ENCODE measurements at places on chromosomes 11 and 22. TPM values are rescaled to one million over a fixed set of nuclear protein-coding genes. Genes with fewer than 3 reads are reported as not detected.

DNA sequence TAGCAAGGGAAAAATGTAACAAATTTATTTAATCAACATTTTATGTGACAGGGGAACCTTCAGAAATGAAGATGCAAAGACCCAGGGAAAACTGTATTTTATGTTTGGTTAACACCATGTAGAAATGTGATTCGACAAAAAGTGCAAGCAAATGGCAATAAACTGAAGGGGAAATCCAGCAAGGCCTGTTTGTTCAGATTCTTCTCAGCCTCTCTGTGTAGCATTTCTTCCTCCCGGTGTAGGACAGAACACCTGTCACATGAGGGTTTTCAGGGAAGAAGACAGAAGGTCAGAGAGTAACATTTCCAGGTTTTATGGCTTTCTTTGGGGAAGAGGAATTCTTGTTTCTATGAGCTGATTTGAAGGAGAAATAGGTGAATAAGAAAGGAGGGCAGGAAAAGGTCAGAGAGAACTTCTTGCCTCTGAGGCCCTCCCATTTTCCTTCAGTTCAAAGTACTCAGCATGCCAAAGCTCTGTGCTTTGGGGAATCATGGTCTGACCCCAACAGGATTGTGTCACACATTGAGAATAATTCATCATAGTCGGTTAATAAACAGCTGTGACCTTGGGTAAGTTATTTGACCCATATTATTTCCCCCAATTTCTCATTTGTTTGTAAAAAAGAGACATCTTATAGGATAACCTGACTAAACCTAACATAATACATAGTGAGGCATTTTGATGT, 45.5 kb upstream of the ME3 start:
- DNase-seq: no peak

DNA sequence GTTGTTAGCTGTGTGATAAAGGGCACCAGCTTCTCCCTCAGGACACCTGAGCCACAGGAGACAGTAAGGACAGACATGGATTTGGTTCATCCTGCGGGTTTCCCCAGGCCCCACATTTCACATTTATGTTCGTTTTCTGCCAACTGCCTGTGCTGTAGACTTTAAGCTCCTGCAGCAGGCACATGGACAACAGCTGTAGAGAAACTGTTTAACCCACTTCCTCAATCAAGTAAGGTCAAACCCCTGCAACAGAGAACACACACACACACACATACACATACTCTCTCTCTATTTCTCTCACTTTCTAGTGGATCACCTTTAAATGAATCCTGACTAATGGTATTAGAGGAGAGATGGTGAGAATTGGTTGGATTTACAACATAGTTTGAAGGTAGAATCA, 90.7 kb downstream of the C11orf87 start:
- no peak for DNase-seq

- no peak for DNase-seq
Measured at GRCh38 chr22:27626675-27627443, 174.7 kb downstream of the MN1 start.

- DNase-seq: no peak
Measured at GRCh38 chr11:3156282-3156660, 8.8 kb downstream of the OSBPL5 start.

DNA sequence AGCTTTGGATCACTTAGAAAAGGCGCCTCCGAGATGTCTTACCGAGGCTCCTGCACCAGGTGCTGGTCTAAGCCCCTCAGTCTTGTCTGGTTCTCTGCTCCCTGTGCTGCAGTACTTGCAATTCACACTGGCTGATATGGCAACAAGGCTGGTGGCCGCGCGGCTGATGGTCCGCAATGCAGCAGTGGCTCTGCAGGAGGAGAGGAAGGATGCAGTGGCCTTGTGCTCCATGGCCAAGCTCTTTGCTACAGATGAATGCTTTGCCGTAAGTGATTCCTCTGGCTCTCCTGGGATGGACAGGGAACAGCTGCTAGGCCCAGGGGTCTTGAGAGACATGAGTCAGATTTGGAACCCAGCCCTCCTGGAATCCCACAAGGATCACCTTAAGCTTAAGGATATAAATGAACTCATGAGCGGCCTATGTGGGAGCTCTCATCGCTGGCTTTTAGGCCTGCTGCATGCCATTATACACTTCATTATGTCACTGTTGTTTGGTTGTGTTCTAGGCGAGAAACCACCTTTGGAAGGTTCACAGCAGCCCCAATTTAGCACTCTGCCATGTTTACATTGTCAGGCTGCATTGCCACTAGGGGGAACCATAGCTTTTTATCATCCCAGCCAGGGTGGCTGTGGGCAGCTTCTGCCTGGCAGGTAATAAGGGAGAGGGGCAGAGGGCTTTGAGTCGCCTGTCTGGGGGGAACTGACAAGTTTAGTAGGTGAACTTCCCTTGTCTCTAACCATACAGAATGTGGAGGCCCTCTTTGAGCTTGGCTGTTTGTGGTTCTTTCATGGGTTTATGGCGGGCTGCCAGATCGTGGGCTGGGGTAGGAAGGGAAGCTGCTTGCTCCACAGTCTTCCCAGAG, 8.5 kb downstream of the ACAD8 start:
- peak; percentile 84 for DNase-seq

DNA sequence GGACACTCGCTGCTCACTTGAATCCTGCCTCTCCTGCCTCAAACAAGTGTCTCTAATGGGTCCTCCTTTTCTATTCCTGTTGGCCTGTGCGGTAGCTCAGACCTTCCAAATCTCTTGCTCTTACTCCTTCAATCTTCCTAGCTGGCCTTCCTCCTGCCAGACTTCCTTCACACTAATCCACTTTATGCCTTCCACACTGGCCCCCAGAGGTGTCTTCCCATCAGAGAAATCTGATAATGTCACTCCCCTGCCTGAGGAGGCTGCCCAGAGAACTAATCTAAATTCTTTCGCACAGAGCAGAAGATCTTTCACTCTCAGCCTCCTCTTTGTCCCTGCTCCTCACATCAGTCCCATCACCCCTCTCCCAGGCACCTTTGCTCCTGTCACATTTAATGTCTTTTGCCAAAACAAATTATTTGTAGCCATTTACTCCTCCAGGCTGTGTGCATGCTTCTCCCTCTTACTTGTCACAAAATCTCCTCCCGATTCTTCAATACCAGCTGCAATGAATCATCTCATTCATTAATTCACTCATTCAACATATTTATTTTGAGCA, 175.7 kb downstream of the MAML2 start:
- no peak for DNase-seq

DNA sequence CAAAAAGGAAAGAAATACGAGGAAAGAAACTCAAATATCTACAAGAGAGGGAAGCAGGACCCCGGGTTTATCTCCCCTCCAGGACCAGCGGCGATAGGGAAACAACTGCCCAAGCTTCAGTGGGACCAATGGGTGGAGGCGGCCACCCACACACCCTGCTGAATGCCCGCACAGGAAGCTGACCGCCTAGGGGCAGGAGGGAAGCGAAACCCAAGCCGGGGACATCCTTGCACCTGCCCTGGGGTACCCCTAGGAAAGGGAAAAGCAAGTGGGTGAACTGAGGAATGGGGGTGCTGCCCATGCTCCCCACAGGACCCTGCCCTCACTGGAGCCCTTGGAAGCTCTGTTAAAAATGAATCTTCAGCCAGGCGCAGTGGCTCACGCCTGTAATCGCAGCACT, 27.6 kb upstream of the HMOX1 start:
- no peak for DNase-seq

DNA sequence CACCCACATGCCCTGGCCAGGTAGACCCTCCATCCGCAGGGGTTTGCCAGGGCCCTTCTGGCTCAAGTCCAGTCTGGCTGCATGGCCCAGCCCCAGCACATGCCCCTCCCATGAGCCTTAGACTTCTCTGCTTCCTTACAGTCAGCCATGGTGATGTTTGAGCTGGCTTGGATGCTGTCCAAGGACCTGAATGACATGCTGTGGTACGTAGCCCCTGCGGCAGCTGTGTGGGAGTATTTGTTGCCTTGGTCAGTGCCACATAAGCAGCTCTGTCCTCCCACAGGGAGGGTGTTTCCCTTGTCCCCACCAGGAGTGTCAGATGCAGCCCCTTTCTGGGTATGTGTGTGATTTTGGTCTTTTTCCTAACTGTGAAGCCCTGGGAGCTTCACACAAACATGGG, 17.5 kb downstream of the CDC45 start:
- no peak for DNase-seq

DNA sequence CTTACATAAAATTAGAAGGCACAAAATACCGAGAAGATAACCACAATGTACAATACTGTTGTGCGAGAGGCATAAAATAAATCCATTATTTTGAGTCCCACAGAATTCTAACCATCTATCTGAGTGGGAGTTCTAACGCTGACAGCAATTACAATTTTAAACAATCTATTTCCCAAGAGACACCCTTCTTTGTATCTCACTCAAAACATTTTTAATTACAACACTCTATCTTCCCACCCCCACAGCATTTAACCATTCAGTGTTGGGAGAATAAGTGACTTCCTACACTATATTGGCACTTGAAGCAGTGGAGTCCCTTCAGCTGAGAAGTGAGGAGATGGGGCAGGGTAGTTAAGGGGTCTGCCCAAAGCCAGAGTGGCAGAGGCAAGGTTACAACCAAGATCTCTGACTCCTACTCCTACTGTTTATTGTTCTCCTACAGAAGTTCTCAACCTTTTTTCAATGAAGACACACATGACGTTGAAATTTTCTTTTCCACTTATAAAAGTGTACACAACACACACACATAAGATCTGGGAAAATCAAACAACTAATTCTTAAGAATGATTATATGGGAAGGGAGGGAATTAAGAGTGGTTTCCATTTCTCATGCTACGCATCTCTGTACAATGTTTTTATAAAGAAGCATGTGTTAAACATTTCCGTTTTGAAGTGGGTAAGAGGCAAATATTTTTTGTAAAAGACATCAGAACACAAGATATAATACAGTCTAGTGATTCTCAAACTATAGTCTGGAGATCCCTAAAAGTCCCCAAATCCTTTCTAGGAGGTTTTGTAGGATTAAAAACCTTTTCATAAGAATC, 10.9 kb downstream of the SLC25A17 start:
- no peak for DNase-seq

- DNase-seq: peak; percentile 85
Measured at GRCh38 chr11:122977470-122978298, 4.0 kb downstream of the BSX start.

DNA sequence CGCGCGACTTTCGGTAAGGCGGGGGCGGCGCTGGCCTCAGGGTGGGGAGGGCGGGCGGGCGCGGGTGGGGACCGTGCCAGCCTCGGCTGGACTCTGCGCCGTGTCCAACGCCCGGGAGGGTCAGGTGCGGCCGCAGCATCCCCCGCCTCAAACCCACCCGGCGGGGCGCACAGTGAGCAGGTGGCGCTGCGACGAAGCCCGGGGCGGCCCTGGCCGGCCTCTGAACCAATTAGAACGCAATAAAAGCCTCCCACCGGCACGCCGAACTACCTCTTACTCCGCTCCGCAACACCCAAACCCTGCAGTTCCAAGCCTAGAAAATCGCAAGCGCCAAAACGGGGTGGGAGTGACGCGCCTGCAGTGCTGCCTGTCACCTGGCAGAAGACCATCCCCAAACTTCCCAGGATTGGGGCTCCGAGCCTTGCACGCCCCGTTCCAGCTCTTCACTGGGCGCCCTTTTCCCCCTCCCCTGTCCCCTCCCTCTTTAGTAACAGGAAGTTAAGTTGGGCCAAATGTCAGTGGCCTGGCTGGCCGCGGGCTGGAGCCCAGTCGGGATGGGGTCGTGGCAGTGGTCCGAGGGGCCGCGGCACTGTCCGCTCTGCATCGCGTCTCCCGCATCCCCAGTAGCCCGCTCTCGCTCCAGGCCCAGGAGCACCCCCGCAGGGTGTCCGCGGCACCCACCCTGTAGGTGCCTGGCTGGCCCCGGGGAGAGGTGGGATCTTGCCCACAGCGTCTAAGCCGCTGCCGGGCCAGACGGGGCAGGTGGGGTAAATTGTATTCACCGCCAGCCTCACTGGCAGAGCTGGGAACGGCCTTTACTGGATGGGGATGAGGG, 541 bp downstream of the MICAL2 start:
- DNase-seq: peak; percentile 62

GRCh38 chr11:120917559-120918239, 106.2 kb upstream of the TBCEL start:
- no peak for DNase-seq

- DNase-seq: no peak
Measured at GRCh38 chr11:85679576-85679975, 6.4 kb downstream of the CCDC89 start.

GRCh38 chr22:31155422-31155821, 4.6 kb upstream of the RNF185 start:
- no peak for DNase-seq

DNA sequence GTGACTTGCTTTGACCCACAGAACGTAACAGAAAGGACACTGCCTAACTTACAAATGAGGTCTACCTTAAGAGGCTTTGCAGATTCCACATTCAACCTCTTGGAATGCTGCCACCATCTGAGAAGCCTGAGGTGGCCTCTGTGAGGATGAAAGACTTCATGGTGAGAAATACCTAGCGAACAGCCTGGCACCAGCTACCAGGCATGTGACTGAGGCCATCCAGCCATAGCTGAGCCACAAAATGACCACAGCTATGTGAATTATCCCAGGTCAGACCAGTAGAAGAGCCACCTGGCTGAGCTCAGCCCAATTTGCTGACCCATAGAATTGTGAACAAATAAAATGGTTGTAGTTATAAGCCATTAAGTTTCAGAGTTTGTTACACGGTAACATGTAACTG, 37.5 kb downstream of the PPARA start:
- DNase-seq: no peak

- DNase-seq: no peak
Measured at GRCh38 chr11:48020092-48020755, 39.9 kb downstream of the PTPRJ start.

GRCh38 chr22:30872285-30873041, 96.1 kb downstream of the MORC2 start:
- no peak for DNase-seq

- no peak for DNase-seq
Measured at GRCh38 chr11:32829157-32829679, 509 bp upstream of the PRRG4 start.

- DNase-seq: peak; percentile 81
Measured at GRCh38 chr11:36292311-36292722, 3.1 kb upstream of the COMMD9 start.

PHF21A gene
- 14.2 TPM for total RNA-seq

MIAT gene
- total RNA-seq: 63.6 TPM

IL18 gene
- 3.5 TPM for total RNA-seq

SCGB1C1 gene
- total RNA-seq: not detected

APOA5 gene
- 0.35 TPM for total RNA-seq

WNT11 gene
- total RNA-seq: 3.0 TPM

DRD2 gene
- 0.21 TPM for total RNA-seq

FERMT3 gene
- 0.43 TPM for total RNA-seq
